GM12878 (cell line): ENCODE measurements at places on chromosomes 1 and 21. TPM values are rescaled to one million over a fixed set of nuclear protein-coding genes. Genes with fewer than 3 reads are reported as not detected.

Gene TRABD2B
- not detected in 2 replicates for total RNA-seq

DNA sequence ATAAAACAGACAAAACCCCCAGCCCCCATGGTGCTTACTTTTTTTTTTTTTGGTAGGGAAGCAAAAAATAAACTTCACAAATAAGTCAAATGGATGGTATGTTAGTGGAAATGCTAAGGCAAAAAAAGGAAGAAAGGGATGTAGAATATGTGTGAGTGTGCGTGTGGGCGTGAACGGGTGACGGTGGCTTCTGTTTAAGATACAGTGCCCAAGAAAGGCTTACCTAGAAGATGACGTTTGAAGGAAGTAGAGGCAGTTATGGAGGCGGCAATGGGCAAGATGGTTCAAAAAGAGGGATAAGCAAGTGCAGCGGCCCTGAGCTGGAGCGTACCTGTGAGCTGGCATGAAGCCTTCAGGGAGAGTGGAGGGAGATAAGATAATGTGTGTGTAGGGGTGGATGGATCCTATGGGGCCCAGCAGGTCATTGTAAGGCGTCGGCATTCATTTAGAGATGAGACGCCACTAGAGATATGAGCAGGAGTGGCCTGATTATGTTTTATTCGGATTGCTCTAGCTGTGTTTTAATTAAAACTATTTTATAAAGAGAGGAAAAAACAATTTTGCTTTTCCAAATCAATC lies 19.9 kb downstream of the LEPR start:
- no peak for DNase-seq

DNA sequence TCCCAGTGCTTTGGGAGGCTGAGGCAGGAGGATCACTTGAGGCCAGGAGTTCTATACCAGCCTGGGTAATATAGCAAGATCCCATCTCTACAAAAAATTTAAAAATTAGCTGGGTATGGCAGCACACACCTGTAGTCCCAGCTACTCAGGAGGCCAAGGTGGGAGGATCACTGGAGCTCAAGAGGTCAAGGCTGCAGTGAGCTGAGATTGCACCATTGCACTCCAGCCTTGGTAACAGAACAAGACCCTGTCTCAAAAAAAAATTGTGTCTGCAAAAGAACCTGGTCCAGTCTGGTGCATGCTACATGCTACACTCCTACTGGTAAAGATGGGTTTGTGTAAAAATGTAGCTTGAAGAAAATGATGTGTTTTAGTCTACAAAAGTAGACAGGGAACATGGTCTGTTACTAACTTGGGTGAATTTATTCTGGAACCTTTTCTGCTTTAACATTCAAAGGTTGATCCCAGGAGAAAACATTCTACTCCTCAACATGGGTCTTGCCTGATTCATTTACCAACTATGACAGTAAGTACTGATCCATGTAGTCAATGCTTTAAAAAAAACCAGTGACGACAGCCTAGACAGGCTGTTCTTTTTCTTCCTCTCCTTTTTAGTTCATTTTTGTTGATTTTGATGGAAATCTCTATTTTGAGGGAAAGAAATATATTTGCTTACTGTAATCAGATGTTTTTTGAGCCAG lies 32.7 kb upstream of the ENAH start:
- DNase-seq, result no peak

Gene CFHR1
- not detected in 2 replicates for total RNA-seq

DNA sequence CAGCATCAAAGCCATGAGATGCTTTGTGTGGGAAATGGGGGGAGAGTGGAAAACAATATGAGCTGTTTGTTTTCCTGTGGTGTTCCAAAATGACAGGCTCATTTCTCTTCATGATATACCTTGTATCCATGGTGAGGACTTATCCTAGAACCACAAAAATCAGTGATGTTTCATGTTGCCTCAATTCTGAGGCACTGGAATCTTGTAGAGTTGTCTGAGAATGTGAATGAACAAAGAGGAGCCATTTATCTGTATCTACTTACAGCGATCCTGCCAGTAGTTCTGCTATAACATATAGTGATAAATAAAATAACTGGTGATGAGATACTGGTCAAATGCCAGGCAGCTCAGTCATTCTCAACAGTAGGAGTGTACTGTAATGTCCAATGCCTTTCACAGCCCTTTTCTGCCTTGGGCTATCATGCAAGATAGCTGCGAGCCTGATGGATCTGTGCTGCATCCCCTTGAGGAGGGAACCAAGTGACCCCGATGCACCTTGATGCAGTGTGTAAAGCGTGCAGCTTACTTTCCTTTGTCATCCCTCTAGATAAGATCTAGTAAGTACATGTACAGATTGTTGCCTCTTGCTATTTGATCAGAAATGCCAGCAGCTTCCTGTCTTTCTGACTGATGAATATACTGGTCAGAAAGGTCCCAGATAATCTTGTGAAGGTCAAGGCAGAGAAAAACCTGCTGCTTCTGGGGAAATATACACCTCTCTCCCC lies 52.8 kb downstream of the SLC44A3 start:
- DNase-seq, result no peak

Gene OLFML2B
- not detected in 2 replicates for total RNA-seq

Gene CD34
- 0.08 TPM in 1 of 2 replicates, not detected in the other for total RNA-seq

DNA sequence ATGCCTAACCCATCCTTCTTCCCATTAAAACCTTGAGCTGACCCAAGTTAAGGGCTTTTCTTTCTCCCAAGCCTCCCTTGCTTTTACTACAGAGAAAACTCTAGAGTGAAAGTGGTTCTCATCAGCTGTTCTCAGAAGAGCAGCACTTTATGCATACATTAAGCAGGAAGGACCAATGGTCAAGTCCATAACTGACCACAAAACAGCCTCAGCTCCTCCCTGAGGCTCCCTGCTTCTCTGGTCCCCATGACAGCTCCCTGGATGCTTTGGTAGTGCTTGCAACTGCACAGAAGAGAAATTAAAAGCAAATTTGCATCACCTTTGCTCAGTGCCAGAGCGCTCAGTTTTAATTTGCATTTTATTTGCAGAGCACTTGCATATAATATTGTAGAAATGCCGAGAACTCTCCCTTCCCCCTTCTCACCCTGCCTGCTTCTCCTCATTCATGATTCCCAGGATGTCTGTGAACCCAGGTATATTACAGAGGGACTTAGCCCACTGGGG lies 56.1 kb downstream of the LMX1A start:
- no peak for DNase-seq

GRCh38 chr1:238439511-238439910 lies 548.8 kb upstream of the ZP4 start:
- DNase-seq, result no peak

Gene ALPL
- 0.24 and 0.49 TPM in 2 replicates for total RNA-seq

DNA sequence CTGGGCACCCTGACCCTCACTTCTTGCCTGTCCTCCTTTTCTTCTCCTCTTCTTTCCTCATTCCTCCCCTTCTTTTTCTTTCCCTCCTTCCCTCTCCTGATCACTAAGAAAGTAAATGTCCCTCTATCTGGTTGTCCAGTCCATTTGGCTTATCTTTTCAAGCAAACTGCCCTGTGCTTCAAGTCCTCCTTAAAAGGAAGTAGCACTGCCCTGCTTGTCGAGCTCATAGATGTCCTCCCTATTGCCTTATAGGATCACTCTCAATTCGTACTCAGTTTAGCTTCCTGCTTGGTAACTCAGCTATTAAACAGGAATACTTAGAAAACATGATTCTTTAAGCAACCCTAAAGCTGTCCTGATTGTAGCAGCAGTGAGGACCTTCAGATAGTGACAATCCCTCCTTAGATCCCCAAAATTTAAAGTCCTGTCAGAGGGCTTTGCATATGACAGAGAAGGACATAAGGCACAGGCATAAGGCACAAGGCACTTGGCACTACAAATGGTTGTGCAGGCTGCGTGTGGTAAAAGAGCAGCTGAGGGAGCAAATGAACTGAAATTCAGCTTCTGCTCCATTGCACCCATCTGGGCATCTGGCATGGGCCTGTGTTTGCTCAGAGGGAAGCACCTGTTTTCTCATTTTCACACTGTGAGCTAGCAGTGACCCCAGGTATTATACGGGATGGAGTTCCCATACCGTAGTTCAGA lies 26.1 kb upstream of the SLAMF6 start:
- DNase-seq, result peak; percentile 91

DNA sequence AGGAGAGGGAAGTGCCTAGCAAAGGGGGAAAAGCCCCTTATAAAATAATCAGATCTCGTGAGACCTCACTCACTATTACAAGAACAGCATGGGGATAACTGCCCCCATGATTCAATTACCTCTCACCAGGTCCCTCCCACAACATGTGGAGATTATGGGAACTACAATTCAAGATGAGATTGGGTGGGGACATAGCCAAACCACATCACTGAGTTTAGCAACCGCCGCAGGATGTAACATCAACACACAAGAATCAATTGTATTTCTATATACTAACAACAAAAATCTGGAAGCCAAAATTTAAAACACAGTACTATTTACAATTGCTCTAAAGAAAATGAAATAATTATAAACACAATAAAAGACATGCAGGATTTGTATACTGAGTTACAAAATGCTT lies 21.9 kb downstream of the DIRAS3 start:
- no peak for DNase-seq

Gene AUNIP
- total RNA-seq, result 11.1 and 11.3 TPM in 2 replicates

Gene ZNF697
- total RNA-seq, result 4.8 and 5.9 TPM in 2 replicates

Gene IL23R
- total RNA-seq, result 0.19 and 0.64 TPM in 2 replicates

Gene ICOSLG
- total RNA-seq, result 15.1 and 16.4 TPM in 2 replicates

Gene WNT2B
- total RNA-seq, result 0.11 and 0.15 TPM in 2 replicates

DNA sequence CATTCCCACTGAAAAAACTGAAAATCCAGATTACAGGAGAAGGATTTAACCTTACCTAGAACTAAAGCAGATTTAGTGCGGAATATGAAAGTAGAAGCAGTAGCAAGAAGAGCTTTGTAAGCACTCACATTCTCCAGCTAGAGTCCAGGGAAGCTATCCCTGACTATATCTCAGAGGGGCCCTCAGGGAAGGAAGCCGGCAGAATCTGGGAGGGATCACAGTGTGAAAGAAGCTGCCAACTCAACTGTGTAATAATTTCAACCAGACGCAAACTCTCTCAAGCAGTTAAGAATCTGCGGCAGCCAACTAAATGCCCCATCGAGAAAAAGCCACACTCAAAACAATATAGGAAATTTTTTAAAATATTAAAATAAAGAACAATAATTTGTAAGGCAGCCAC lies 163.8 kb downstream of the EIF4G3 start:
- no peak for DNase-seq

DNA sequence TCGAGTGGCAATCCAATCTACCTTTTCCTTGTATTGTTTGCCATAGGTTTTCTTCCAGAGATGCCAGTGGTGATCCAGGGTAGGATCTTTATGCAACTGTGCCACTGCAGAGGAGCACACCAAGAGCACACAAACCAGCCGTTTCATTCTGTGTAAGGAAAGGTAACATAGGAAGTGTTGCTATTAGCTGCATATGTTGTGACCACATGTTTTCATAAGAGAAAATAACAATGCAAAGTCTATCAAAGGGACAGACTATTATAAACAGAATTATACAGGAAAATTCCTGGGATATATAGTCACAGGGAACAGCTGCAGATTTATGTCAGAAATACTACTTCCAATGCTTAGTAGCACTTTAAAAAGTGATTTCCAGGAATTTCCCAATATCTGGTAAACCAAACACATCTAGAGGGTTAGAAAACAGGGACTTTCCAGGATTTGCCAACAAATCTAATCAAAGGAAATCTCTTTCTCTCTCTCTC lies 919 bp downstream of the CTSS start:
- DNase-seq, result no peak

GRCh38 chr1:43021547-43022474 lies 63.1 kb upstream of the SLC2A1 start:
- DNase-seq, result no peak

Gene TNFSF4
- 10.4 TPM in 2 replicates for total RNA-seq

Gene CELA2A
- total RNA-seq, result 0.90 and 1.5 TPM in 2 replicates

DNA sequence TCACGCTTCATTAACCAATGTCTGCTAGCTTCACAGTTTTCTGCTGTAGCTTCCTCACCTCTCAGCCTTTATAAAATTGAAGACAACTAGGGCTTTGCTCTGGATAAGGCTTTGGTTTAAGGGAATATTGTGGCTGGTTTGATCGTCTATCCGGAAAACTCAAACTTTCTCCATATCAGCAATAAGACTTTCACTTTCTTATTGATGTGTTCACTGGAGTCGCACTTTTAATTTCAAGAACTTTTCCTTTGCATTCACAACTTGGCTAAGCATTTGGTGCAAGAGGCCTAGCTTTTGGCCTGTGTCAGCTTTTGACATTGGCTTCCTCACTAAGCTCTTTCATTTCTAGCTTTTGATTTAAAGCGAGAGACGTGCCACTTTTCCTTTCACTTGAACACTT lies 12.9 kb downstream of the COA6 start:
- no peak for DNase-seq

DNA sequence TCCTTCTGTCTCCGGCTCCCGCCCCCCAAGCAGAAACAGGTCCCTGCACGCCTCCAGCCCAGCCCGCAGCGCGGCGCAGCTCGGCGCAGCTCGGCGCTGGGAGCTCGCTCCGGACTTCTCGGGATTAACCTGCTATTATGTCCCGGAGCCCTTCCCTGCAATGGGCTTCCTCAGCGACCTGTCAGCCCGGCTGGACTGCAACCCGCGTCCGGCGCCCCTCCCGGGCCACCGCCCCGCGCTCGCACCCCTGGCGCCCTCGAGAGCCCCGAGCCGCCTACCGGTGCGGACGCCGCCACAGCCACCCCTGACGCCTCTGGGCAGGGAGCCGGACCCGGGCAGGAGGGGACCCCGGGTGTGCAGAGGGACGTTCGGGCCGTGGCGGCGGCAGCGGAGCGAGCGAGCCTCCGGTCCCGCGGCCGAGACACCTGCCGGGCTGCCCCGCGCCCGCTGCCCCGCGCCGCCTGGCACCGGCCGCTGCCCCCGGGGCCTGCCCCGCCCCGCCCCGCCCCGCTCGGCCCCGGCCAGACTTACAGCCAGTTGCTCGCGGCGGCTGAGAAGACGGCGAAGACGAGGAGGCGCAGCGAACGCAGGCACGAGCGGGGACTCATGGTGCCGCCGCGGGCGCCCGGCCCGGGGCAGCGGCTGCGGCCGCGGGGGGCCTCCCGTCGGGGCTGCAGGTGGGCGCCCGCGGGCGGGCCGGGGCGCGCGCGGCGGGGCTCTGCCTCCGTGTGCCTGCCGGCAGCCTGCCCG lies 407 bp downstream of the WNT4 start:
- no peak for DNase-seq

GRCh38 chr1:64601207-64601606 lies 131.3 kb downstream of the CACHD1 start:
- DNase-seq, result no peak
